ENCODE measurements at places on chromosomes 7 and 10.

GRCh38 chr7:18087687-18088078 lies 60.0 kb upstream of the PRPS1L1 start:
- no peak for DNase-seq

GRCh38 chr7:132871419-132871818 lies 210.5 kb downstream of the CHCHD3 start:
- no peak for DNase-seq

DNA sequence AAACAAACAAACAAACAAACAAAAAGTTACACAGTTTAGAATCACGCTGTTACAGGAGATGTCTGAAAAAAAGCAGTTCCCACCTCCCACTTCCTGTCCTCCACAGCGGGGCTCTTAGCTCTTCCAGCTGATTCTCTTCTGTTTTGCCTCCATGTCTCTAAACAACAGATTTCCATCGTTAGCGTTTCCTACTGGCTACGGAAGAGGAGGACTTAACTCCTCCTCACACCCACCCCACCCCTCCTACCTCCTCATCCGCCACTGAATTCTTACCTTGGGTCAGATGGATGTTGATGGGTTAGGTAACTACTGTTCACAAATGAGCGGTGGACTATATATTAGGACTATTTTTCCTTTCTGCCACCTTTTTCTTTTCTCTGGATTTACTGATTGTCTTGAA lies 36.8 kb upstream of the NUB1 start:
- DNase-seq: no peak

- no peak for DNase-seq
Observed at GRCh38 chr7:155395176-155395797, 62.6 kb upstream of the EN2 start.

GRCh38 chr7:96718107-96719003 lies 8.7 kb upstream of the SEM1 start:
- DNase-seq: no peak

DNA sequence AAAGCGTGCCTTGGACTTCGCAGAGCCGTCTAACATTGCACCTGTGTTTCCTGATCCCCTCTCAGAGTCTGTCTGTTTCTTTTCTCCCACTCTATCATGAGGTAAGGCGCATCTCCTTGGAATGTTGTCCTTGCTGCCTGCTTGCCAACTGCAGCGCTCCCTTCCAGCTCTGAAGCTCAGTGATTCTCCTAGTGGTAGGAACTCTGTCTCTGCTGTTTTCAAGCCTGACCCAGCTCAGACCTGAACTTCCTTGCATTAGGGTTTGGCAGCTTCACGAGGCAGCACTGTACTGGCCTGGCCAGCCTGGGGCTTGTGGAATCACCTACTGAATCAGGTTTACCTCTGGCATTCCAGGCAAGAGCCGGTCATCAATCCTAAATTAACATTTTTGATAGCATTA lies 123.9 kb downstream of the CREB5 start:
- no peak for DNase-seq

- DNase-seq: no peak
Observed at GRCh38 chr7:1474736-1475135, 15.5 kb upstream of the MICALL2 start.

DNA sequence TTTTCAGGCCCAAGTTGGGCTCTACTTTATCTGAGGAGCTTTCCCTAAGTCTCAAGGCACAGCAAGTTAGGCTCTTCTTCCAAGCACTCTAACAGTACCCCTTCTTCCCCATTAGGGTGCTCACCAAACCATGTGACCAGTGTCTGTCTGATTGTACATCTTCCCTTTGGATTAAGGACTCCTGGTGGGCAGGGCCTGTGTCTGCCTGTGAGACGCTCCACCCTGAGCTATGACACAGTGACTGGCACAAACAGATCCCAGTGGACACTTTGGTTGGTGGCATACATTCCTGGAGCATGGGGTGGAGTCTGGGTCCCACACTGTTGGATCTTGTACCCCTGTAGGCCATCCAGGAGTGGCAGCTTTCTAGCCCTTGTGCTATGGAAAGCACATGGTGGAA lies 23.8 kb downstream of the PLPP4 start:
- DNase-seq: no peak

DNA sequence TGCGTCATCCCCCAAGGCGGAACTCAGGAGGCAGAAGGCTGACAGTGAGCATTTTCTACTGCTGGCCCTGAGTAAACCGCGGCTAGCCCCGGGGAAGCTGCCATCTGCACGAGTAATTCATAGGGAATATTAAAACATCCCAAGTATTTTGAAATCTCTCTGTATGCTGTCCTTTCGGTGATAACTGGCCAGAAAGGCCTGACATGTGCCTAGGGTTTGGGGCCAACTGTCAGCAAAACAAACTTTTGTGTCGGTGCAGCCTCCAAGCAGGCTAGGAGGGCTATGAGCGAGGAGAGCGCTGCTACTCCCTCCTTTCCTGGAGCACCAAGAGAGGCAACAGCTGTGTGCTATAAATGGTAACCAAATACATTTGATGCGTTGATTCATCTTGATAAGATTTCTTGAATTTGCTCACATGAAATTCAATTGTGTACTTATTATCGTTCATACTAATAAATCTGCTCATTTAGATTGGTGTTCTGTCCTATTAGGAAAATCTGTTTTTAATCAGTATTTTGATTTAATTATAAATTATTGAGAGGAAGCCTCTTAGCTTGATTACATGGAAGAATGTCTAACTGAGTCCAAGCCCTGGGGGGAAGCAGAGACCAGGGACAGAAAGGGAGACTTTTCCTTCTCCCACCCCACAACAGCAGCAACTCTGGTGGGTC lies 124.4 kb upstream of the NPS start:
- no peak for DNase-seq

DNA sequence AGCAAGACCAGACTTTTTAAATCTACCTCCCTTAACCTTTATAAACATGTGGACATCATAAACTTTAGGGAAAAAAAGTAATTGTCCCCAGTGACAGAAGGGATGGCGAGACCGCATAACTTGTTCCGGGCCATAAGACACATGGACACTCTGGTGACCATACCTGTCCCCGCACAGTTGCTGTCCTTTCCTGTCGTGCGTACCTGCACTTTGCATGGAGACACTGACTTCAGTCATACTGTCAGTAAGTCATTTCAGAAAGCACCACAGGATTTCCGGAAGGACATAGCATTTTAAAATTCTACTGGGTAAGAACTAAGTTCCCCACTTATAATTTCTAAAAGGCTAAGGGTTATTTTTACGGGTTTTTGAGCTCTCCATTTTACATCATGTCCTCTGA lies 120.9 kb downstream of the CREB5 start:
- DNase-seq: no peak

- no peak for DNase-seq
Observed at GRCh38 chr7:124996778-124997177, 67.2 kb upstream of the POT1 start.

GRCh38 chr7:152502813-152503790 lies 67.3 kb upstream of the KMT2C start:
- DNase-seq: no peak

- peak; percentile 33 for DNase-seq
Observed at GRCh38 chr10:98339799-98340198, 71.8 kb upstream of the LOXL4 start.

DNA sequence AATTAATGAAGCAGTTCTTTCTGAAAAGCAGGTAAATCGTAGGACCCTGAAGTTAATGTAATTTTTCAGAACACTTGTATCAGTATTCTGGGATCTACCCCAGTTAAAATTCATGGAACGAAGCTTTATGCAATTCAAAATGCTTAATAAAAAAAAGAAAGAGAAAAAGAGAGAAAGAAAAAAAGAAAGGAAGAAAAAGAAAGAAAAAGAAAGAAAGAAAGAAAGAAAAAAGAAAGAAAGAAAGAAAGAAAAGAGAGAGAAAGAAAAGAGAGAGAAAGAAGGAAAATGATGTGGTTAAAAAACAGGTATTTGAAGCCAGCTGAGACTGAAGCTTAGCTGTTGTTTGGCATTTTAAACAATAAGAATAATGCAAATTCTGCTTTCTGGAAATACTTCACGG lies 427.4 kb upstream of the AKR1E2 start:
- DNase-seq: no peak

- DNase-seq: no peak
Observed at GRCh38 chr10:104098358-104098925, 12.8 kb upstream of the COL17A1 start.

DNA sequence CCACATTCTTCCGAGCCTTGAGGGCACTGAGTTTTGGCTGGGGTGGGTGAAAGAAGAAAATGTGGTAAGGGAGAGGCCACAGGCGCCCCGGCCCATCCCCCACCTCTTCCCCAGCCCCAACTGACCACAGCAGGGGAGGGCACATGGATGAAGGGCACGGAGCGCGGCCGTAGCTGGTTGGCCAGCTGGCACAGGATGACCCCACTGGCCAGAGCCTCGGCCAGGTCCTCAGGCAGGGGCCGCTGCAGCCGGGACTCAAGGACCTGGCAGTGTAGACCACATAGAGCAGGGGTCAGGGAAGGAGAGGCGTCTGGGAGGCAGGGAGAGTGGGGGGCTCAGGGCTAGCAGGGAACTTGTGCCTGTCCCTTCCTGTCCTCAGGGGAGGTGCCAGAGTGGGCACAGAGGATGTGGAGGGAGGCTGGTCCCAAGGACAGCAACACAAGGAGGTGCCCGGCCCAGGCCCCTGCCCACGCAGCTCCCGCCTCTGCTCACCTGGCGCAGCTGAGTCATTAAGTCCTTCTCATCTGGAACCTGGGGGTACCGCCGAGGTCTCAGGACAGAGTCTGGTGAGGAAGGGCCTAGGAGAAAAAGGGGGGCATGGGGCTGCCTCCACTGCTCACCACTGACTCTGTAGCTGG lies 2.2 kb upstream of the SAP25 start:
- no peak for DNase-seq
